ENCODE measurements at places on chromosomes 1 and 21.

- no peak for DNase-seq
These were observed 52.0 kb downstream of the KIF21B start for GRCh38 chr1:200971428-200971903.

- DNase-seq, result peak; percentile 68
These were observed 254.7 kb downstream of the LRRIQ3 start for GRCh38 chr1:73943270-73943669.

- DNase-seq, result no peak
These were observed 27.5 kb downstream of the LRRC8C start for GRCh38 chr1:89660224-89661061.

- DNase-seq, result no peak
These were observed 53.5 kb downstream of the NTNG1 start for GRCh38 chr1:107194380-107194779.

DNA sequence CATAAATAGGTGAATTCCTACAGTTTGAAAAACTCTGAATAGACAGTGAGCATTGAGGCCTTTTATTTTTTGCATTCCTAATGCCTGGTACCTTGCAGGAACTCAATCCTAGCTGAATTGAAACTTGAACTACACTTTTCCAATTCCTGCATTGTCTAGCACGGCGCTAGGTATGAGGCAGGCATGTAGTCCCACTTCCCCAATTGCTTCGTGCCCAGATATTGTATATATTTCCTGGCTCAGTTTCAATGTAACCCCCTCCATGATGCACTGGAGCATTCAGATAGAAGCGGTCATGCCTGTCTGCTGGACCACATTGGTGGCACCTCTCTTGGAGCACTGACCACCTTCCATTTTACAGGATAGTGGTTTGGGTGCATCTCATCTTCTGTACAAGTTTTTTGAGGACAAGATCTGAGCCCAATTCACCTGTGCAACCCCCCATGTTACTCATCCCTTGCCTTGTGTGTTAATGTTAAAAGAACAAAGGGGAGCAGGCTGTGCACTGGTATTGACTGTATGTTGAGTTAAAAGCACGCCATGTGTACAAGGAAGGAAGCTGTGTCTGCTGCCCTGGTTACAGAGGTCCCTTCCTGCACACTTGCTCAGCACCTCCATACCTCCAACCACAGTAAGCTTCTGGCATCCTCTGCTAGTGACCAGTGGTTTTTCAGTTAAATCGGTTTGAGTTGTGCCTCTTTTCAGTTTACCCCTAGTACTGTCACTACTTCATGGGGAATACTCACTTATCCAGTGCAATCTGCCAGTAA lies 10.0 kb upstream of the RAB7B start:
- DNase-seq, result no peak

GRCh38 chr1:247367786-247368422 lies 36.2 kb upstream of the ZNF496 start:
- peak; percentile 66 for DNase-seq

- DNase-seq, result no peak
These were observed 85.9 kb downstream of the KCNJ15 start for GRCh38 chr21:38342739-38343138.

DNA sequence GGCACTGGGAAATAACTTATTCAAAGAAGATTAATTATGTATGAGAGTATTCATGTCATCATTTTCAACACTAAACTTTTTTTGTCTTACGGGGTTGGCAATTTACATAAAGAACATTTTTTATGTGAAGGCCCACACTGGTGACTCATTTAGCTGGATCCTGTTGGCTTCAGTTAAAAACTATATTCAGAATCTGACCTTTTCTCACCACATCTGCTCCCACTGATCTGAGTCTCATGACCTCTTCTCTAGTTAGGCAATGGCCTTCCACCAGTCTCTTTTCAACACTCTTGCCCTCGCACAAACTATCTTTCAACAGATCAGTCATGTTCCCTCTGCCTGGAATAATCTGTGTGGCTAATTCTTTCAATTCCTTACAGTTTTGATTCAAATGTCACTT lies 53.4 kb downstream of the TMPRSS15 start:
- no peak for DNase-seq

DNA sequence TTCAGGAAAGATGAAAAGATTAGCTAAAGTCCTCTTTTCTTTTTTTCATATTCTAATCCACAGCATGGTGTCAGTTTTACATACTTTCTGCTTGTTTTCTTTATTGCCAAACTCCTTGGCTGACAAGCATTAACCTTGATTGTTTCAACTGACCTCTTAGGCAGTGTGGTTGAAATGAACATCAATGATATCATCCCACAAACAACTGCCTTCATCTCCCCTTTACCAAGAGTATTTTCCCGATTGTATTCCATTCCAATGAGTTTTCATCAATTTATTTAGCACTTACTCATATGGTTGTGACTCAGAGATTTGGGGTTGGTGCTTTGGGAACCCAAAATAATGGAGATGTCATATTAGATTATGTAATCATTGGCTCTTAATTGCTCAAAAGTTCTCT lies 71.8 kb downstream of the SPAG17 start:
- DNase-seq, result no peak

DNA sequence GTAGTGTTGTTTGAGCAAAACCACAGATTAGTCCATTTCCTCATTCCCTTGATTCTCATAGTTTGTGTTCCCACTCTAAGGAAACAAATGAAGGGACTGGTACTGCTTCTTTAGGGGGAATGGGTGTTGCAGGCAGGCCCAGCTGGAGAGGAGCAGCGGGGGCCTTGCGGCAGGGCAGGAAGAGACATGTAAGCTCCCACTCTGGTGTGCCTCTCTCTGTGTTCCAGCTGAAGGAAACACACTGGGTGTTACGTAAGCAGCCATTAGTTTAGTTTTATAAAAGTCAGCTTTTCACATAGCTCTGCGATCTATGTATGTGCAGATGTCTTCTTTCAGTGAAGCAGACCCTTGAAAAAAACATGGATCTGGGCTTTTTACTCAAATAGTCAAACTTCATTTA lies 99.5 kb downstream of the CACHD1 start:
- DNase-seq, result no peak

- DNase-seq, result no peak
These were observed 243.8 kb upstream of the ADGRL2 start for GRCh38 chr1:81556968-81557367.

- DNase-seq, result no peak
These were observed 35.3 kb upstream of the COL6A2 start for GRCh38 chr21:46062471-46063211.

- no peak for DNase-seq
These were observed 77.8 kb downstream of the BACH1 start for GRCh38 chr21:29376556-29376955.

DNA sequence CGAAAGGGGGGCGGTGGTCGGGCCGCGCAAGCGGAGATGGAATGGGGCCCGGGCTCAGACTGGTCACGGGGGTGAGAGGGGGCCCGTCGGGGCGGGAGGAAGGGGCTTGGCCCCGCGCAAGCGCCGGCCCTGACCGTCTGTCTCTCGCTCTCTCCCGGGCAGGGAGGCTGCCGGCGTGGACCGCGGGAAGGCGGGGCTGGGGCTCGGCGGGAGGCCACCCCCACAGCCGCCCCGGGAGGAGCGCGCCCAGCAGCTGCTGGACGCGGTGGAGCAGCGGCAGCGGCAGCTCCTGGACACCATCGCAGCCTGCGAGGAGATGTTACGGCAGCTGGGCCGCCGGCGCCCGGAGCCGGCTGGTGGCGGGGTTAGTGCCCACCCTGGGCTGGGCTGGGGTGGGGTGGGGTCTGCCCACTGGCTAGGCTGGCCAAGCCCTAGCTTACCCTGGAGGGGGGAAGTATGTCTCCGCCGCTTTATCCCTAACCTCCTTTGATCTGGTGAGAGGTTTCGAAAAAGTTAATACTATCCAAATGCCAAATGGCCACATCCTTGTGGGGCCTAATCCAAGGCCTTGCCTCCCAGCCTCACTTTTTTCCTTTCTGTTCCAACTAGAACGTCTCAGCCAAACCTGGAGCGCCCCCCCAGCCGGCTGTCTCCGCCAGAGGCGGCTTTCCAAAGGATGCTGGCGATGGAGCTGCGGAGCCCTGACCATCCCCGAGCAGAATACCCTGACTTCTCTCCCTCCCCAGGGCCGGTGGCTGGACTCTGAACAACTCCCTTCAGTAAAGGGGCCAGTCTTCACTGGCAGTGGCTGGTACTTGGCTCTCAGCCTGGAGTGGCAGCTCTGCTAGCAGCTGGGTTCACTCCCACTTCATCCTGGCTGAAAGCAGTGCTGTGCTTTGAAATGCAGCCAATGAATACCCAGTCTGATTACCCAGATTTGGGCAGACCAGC lies 636 bp upstream of the YRDC start:
- DNase-seq, result peak; percentile 56

DNA sequence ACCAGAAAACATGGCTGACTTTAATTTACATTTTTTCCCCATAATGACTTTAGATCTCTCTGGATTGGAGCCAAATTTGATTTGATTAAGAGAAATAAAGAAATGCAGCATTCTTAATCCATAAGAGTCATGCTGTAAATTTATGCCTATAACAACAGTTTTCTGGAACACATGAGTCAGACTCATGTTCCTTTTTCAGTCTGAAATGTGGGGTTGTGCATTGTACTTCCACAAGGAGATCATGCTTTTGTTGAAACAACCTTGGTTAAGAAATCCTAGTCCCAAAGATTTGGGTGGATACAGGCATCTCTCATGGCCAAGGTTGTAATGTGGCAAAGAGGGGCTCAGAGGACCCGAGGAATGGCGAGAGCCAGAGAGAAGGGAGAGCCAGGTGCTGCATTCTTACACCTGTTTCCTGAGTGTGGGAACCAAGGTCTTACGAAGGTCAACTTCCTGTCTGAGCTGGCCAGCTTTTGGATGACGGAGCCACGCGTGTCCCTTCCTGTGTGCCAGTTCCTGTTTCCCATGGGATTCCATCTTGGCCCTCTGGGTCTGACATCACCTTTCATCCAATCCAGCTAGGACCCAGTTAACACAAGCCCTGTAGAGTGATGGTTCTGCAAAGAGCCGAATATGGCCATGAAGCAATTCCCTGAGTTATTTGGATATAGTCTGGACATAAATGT lies 23.1 kb downstream of the CLDN14 start:
- DNase-seq, result no peak

DNA sequence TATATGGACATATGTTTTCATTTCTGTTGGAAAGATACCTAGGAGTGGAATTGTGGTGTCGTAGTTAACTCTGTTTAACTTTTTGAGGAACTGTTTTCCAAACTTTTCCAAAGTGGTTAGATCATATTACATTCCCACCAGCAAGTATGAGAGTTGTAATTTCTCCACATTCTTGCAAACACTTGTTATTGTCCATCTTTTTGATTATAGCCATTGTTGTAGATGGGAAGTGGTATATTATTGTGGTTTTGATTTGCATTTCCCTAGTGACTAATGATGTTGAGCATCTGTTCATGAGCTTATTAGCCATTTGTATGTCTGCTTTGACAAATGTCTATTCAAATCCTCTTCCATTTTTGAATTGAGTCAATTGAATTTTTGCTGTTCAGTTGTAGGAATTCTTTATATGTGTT lies 19.8 kb downstream of the CAMTA1 start:
- no peak for DNase-seq

- DNase-seq, result peak; percentile 35
These were observed at the start of gene C2CD2 for GRCh38 chr21:41953831-41954653. Gene C2CD2, minus strand, starts transcription at chr21:41954018. Its CDS starts 370 bp downstream, at chr21:41953648.

- DNase-seq, result no peak
These were observed 18.2 kb downstream of the DOP1B start for GRCh38 chr21:36174780-36175179.

- DNase-seq, result no peak
These were observed 18.3 kb downstream of the TNFRSF9 start for GRCh38 chr1:7922301-7922700.

GRCh38 chr1:201421041-201421440 lies 489 bp downstream of the TNNI1 start:
- no peak for DNase-seq

- DNase-seq, result no peak
These were observed 65.1 kb upstream of the HSD17B7 start for GRCh38 chr1:162725301-162725837.

DNA sequence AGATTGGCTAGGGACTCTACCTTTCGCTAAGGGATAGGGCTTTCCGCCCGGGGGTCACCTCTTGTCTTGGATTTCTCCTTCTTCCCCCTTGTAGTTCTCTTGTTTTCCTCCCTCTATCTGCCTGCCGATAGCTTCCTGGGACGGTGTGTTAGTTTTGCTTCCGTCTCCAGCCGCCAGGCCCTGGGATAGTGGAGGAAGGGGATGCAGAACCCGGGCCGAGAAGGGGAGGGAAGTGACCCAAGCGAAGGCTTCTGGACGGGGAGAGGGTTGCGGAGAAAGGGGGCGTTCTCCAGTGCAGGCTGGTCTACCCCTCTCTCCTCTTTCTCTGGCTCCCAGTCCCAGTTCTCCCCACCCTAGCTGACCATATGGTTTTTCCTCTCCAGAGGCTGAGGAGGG lies 871 bp downstream of the TUFT1 start:
- DNase-seq, result no peak

GRCh38 chr1:86317926-86318325 lies 78.2 kb downstream of the ODF2L start:
- DNase-seq, result no peak

GRCh38 chr1:7127322-7128075 lies 342.2 kb downstream of the CAMTA1 start:
- DNase-seq, result no peak

DNA sequence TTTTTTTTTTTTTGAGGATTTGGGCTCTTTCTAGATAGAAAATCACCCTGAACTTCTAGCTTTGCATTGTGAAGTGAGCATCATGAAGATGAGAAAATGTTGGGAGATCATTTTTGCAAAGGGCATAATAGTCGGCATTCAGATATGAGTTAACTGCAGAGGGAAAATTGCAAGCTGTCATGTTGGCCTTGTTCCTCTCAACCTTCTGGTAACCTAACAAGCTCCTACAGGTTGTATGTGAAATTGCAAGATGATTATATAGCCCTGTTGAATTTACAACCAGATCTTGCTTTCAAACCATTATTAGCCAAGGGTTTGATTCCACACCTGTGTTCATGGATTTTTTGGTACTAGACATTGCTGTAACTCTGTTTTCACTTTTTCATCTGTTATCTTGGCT lies 2.2 kb downstream of the ELOA start:
- DNase-seq, result peak; percentile 41

DNA sequence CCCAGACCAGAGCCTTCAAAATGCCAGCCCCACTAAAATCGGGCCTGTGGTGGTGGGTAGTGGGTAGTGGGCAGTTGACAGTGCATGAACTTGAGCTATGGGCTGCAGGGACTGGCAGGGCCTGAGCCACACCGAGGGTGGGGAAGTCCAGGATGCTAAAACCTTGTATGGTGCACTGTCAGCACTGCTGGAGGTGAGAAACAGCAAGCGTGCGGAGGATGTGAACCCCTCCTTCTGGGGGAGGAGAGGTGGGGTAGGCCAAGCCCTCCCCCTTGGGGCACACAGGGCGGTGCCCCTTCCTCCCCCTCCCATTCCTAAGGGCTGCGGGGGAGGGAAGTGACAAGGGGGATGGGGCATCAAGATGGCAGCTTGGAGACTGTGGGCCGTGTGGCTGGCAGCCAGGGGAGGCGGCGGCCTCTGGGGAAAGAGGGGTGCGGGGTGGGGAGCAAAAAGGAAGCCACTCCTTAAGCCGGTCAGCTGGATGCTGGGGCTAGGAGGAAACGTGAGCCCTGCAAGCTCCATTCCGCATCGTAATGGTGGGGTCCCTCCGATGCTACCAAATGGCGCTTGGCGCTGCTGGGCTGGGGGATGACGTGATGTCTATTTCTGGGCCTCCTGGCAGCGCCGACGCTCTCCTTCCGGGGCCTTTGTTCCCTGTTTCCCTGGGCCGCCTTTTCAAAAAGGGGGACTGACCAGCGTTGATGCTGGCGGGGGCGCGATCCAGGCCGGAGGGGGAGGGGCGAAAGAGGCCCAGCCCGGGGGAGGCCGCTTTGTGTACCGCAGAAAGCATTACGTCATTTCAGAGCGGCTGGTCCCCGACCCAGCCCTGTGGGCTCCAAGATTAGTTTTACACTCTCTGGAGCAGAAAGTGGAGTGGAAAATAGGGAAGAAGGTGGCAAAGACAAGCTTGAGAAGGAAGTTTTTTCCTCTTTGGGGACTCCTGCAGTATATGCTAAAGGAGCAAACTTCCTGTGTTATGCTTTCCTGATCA lies 809 bp downstream of the SYT11 start:
- DNase-seq, result no peak
